CD4-positive, alpha-beta T cell treated with Interleukin-6 at 100 ng/mL for 8 hours (primary cell): ENCODE measurements at places on chromosomes 5 and 9.
A peak's percentile ranks its signal among the peaks of the same experiment; 100 is the strongest.

- DNase-seq, result no peak
Measured at GRCh38 chr5:78545406-78545805, 103.2 kb downstream of the LHFPL2 start.

DNA sequence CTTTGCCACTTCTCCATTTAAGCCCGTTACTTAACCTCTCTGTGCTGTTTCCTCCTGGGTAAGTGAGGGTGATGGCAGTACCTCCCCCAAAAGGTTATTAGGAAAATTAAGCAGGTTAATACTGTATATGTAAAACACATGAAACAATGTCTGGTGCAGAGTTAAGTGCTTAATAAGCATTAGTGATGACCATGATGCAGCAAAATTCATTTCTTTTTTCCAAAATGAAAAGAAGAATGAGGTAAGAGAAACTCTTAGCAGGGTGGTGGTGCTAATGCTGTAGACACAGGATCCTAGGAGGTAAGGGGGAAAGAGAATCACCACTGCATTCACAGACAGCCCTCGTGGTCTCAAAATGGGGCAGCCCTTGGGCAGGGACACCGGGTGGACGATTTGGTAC is 115.1 kb upstream of the RAI14 start:
- DNase-seq, result no peak

GRCh38 chr5:34682926-34683623 is 26.9 kb downstream of the RAI14 start:
- no peak for DNase-seq

DNA sequence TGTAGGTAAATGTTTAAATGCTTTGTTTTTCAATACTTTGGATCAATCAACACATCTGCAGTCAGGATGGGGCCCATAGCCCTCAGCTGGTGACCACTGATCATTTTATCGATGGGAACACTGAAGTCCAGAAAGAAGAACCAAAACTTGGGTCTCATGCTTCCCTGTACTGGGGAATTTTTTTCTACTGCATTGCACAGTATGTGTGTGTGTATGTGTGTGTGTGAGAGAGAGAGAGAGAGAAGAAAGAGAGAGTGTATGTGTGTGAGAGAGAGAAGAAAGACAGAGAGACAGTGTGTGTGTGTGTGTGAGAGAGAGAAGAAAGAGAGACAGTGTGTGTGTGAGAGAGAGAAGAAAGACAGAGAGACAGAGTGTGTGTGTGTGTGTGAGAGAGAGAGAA is 202.9 kb upstream of the MSX2 start:
- no peak for DNase-seq

DNA sequence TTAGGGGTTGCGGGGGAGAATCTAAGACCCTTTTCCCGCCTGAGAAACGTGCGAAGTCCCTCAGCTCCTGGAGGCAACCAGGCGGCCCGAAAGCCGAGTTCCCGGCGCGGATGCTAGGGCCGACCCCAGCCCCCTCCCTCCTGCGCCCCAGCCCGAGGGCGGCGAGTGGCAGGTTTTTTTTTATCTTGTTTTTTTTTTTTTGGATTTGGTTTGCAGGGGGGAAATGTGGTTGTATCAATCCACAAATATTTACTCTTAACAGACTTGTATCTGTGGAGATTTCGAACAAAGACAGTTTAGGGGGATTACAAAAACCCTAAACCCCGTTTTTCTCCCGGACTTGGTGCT is 10.7 kb downstream of the LMX1B start:
- DNase-seq, result no peak

GRCh38 chr9:111407813-111408212 is 76.4 kb downstream of the ECPAS start:
- DNase-seq, result no peak

DNA sequence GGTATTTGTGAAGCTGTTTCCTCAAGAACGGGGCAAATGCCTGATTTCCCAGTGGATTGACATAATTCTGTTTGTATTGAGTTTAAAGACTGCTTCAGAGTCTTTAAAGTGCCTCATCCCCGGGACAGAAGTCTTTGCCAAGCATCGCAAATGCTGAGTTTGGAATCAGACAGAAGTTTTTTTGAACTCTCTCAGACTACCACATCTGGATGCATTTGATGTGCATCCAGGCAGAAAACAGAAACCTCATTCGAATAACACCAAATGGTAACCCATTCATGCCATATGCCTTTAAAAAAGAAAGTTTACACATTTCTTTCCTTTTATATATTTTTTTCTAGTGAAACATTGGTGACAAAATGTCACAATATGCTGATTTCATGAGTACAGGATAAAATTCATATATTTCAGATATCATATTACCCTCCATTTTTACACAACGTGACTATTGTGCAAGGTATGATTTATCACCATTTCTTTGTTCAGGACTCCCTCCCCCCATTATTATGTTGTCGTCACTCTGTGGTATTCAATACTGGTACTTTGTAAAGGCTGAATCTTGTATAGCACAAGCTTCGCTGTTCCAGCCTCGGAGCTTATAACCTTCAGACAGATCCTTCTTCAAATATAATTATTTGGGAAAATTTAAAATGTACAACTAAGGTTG is 91.1 kb downstream of the ZNF608 start:
- no peak for DNase-seq

GRCh38 chr5:149133795-149134777 is 7.2 kb upstream of the ABLIM3 start:
- DNase-seq, result no peak

DNA sequence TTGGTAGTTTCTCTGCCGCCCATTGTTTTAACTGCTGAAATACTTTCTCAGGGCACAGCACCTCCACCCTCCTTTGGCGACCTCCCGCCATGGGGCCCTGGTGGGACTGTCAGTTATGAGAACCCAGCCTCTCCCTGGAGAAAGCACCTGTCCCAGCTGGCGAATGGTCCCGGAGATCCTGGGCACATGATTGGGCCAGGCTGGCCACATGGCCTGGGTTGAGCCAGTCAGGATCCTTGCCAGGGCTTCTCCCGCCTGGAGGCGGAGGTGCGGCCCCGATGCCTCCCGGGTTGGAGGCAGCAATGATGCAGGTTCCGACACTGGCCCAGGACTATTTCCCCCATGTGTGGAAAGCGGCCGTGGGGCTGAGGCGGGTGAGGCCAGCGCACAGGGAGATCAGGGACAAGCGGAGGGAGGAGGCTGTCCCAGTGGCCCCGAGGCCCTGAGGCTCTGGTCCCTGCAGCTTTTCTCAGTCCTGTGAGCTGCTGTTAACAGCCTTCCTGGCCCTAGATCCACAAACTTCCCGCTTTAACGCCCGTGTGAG is 13.6 kb downstream of the UNC5A start:
- no peak for DNase-seq

DNA sequence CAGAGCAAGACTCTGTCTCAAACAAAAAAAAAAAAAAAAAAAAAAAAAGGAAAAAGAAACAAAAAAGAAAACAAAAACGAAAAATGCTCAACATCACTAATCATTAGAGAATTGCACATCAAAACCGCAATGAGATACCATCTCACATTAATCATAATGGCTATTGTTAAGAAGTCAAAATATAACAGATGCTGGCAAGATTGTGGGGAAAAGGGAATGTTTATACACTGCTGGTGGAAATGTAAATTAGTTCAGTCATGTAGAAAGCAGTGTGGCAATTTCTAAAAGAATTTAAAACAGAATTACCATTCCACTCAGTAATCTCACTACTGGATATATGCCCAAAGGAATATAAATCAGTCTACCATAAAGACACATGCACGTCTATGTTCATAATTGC is 50.4 kb upstream of the PRR16 start:
- DNase-seq, result no peak

- DNase-seq, result no peak
Measured at GRCh38 chr9:106620866-106621265, 242.1 kb upstream of the ZNF462 start.

DNA sequence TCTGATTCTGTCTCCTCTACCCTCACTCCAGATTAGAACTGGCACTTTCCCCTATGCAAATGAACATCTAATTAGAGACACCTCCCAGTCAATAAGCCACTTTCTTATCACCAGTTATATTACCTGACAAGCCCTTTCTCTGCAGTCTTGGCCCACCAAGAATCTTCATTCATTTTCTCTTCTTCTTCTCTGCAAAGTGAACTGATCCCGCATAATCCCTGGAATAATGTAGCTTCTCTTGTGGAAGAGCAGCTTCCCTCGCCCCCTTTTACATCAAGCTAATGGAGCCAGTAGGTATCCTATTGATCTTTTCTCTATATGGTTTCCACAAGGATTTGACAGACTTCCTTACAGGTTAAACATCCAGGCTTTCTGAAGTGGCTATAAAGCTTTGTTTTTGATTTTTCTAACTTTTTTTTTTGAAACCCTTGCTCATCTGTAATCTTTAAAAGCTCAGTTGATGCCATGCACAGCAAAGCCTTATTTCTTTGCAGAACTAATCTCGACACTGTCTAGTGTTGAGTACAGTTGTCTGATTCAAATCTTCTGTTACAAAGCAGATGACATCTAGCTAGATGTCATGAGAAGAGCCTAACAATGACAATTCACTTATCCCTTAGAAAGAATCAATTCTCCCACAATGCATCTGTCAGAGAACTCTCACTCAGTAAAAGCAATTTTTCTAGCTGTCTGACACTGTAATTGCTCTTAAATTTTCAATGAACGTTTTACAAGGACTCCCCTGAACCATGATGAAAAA is 281.4 kb downstream of the ISL1 start:
- DNase-seq, result no peak

- no peak for DNase-seq
Measured at GRCh38 chr5:150989695-150990094, 30.7 kb upstream of the GPX3 start.

DNA sequence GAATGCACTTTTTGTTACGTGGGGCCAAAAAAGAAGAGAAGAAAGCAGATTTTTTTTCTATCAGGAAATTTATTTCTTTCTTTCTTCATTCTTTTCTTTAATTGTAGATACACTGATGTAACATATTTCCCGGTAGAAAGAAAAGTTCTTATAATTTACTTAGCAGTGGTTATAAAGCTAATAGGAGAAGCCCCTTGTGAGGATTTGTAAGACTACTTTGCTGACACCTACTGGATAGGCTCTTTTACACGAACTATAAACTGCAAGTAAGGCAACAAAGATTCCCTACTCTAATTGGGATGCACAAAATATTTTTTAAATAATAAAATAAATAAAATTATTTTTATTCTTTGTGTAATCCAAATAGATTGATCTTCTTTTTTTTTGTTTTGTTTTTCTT is 284.4 kb downstream of the DNAH5 start:
- no peak for DNase-seq

- DNase-seq, result no peak
Measured at GRCh38 chr5:50922942-50923767, 256.7 kb downstream of the PARP8 start.

DNA sequence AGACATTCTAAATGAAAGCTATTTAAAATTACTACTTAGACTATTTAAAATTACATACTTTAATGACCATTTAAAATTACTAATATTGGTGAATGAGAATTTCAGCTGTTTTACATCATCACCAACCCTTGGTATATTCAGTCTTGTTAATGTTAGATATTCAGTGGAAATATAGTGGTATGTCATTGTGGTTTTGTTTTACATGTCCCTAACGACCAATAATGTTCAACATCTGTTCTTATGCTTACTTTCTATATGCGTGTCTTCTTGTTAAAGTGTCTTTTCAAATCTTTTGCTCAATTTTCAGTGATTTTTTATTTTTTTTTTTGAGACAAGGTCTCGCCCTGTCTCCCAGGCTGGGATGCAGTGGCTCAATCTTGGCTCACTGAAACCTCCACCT is 279.3 kb upstream of the TARS1 start:
- DNase-seq, result no peak

- DNase-seq, result no peak
Measured at GRCh38 chr9:90773617-90774016, 28.0 kb upstream of the SYK start.

DNA sequence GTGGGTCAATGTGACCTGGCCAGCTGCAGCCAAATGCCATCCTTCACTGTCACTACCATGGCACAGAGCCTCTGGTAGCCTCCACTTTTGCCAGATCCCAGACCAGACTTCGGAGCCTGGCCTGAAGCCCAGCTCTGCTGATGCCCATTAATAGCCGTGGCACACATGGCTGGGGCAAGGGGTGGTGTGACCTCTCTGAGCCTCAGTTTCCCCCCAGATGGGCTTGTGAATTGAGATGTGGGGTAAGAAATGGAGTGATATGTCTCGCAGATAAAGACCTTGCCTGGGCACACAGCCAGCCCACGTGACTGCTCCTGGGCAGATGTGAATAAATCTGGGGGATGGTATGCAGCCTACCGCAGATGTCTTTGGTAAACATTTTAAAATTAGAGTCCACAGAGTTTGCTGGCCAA is 13.9 kb downstream of the SUSD3 start:
- DNase-seq, result no peak

DNA sequence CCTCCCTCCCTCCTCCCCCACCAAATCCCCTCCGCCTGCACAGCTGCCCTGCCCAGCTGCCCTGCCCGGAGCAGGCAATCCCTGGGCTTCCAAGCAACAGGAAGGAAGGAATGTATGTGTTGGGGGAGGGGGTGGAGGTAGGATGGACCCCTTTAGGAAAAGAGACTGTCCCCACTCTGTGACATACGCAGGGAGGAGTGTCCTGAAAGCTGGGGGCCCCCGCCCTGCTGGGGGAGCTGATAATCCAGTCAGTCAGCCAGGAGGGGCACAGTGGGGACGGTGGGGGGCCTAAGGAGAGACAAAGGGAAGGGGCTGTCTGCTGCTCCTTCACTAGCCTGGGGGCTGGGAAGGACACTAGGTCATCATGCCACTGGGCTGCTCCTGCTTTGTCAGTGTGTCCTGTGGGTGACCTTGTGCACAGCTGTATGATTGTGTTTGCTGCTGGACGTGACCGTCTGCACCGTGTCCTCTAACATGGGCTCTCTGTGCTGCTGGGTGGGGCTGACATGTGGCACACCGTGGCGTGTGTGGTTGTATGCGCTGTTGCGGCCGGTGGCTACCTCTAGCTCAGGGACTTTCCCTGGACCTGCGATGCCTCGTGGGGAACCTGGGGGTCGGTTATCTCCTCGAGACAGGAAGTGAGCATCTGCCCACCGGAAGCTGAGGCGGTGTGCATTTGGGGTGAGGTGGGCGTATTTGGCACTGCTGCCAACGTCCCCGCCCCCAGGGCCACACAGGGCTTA is 3.0 kb downstream of the N4BP3 start:
- peak; percentile 57 for DNase-seq

DNA sequence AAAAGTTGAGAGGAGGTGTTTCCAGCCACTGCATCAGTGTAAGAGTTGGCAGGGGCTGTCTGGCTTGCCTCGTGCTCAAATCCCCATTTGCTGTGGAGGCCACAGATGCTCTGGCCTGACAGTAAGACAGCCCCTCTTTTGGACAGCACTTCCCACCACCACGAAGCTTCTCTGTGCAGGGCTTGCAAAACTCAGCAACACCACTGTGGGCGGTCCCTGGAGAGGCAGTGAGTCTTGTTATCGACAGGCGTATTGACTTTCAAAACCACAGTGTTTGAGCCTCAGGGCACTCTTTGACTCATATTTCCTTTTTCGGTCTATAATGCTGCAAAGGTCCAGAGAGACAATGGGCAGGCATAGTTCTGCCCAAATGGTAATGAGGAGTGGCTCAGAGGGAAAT is 539.5 kb downstream of the EBF1 start:
- no peak for DNase-seq

- no peak for DNase-seq
Measured at GRCh38 chr5:93349613-93350012, 231.4 kb downstream of the NR2F1-AS1 start.

- no peak for DNase-seq
Measured at GRCh38 chr5:134851307-134851923, 5.6 kb downstream of the C5orf24 start.
